ENCODE measurements at places on chromosomes 16 and 17.

- DNase-seq = no peak
Observed at GRCh38 chr17:66612993-66613392, 221.9 kb upstream of the CACNG5 start.

DNA sequence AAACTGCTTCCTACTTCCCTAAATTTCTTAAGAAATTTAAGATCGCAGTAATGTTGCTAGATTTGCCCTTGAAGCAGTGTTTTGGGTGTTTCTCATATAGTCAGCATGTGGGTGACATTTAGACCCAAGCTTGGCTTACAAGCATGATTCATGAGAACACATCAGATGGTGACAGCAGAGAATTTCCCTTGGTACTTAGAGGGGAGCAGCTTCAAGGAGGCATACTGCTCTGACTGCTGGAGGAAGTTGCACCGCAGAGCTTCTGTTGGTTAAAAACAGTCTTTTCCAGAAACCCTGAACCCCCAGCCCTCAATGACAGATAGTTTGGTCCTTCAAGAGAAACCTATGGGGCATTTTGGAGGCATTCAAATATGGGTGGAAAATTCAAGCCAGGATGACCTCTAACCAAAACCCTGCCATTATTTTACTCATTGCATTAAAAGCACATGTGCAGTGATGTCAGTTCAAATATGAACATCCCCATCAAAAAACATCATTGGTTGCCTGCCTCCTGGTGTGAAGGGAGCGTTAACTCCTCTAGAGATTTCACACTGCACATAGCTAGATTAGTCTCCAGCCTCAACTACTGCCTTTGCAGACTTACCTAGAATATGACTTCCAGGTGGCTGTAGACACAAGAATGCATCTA, 201.5 kb upstream of the CACNG5 start:
- DNase-seq = no peak

GRCh38 chr16:53031323-53031942, 21.3 kb downstream of the CHD9NB start:
- no peak for DNase-seq

DNA sequence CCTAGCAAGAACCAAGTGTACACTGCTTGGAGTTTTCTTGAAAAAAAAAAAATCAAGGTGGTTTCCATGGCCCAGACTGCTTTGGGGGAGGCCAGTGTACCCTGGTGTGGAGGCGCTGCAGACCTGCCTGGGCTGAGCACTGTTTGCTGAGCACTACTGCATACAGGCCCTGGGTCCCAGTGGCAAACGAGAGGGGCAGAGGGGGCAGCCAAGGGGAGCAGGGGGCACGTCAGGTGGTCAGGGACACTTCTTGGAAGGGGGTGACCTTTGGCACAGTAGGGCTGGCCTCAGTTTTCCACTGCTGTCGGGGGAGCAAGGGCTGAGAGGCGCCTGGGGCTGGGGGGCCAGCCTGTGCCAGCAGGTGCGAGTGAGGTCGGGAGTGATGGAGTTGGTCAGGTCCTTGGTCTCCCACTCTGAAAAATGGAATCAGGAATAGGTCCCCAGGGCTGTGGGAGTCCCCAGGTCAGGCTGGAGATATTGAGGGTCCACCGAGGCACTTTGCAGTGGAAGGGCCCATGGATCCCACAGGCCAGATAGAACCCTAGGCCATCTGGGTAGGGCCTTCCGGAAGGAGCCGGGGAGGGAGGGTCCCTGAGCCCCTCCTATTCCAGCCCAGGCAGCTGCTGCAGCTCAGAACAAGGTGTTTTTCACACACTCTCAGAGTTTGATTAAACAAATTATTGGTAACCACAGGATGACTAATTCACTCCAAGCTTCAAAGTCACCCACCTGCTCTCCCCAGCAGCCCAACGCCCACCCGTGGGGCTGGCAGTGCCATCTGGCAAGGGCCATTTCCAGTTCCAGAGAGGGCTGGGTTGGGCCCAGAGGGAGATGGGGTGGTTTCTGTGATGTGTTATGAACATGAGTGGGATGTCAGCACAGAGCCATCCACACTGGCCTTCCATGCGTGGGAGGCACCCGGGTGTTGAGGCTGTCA, 3.5 kb downstream of the ZFPM1 start:
- DNase-seq = no peak

DNA sequence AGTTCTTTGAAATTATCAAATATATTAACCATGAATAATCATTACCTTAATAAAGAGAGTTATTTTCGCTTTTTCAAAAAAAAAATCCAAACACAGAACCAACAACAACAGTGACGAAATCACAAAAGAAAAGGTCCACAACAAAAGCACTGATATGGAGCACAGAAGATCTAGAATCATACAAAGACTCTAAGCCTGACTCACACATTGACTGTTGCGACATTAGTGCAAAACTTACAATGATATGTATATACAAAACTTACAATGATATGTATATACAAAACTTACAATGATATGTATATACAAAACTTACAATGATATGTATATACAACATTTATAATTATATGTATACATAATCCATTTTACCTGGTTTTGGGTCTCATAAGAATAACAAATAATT, 117.7 kb downstream of the USP22 start:
- DNase-seq = no peak

GRCh38 chr16:61780161-61780560, 256.1 kb downstream of the CDH8 start:
- no peak for DNase-seq

DNA sequence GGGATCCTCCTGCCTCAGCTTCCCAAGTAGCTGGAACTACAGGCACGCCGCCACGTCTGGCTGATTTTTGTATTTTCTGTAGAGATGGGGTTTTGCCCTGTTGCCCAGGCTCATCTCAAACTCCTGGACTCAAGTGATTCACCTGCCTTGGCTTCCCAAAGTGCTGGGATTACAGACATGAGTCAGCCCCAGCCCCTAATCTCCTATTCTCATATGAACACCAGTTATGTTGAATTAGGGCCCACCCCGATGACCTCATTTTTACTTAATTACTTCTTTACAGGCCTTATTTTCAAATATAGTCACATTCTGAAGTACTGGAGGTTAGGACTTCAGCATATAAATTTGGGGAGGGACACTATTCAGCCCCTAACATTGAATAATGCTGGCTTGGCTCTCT, 49.2 kb downstream of the ZNRF1 start:
- DNase-seq = no peak

DNA sequence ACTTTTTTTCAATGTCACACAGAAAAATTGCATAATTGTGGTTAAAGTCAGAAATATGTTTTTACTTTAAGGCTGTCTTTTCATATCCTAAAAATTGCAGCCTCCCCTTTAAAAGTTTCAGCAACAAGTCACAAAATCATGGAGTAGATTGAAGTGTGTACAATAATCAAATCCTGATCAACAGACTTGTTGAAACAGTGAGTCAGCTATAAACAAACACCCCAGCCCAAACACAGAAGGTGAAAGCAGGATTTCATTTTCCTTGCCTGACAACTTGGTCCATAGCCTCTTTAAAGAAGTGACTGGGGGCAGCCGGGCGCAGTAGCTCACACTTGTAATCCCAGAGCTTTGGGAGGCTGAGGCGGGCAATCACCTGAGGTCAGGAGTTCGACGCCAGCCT, 59.9 kb downstream of the WNT3 start:
- no peak for DNase-seq

DNA sequence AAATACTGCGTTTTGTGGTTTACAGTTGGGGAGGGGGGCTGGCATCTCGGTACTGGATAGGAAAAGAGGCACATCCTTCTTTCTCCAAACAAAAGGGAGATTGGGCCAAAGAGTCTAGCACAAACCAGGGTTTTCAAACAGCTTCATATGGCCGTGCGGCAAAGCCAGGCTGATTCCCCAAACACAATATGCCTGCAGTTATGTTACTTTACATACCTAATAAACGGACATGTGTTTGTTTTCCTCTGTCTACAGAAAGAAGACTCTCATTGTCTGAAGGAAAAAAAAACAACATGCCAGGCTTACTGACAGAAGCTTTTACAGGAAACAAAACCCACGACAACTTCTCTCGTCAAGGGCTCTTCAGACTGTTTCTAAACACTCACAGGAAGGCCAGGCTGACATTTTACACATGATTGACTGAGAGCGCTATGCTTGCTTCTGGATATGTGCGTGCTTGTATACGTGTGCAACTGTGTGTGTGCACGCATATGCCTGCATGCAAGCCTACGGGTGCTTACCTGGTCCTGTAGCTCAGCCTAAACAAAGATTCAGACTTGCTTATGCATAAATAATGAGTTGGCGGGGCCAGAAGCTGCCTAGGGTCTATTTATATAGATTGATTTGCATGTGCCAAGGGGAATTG, 461.0 kb upstream of the C16orf82 start:
- no peak for DNase-seq

- no peak for DNase-seq
Observed at GRCh38 chr17:56499799-56500388, 93.6 kb upstream of the NOG start.

DNA sequence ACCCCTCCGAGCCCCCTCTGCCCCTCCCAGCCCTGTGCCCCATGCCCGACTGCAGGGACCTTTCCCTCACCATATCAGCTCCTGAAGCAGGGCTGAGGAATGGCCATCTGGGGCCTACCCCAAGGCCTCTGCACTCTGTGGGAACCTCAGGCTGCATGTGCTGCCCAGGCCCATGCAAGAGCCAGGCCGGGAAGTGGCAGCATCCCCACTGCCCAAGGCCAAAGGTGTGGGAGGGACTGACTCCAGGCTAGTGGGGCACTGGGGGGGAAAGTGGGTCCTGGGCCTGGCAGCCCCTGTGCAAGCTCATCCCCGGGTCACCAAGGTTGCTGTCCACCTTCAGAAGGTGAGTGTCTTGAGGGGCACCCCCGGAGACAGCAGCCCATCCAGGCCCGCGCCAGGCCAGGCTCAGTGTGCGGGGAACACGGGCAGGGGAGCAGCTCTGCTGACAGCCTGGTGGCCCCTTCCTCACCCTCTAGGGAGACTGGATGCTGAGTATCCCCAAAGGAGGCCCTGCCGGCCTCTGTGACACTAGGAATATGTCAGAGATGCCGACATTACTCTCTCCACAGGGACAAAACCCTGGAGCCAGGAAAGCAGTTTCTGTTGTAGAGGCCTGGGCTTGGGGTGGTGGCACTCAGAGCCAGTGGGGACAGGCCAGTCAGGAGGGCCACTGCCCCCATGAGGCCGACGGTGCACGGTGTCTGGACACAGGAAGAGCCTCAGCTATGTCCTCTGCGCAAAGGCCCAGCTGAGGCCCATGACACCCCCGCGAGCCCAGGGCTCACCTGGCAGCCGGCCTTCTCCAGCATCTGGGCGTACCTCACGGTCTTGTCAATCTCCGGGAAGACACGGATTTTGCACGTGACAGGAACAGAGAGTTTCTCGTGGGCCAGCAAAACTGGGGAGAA, 3.3 kb downstream of the DUS1L start:
- no peak for DNase-seq

GRCh38 chr16:15571557-15571956, 71.4 kb downstream of the MARF1 start:
- no peak for DNase-seq

DNA sequence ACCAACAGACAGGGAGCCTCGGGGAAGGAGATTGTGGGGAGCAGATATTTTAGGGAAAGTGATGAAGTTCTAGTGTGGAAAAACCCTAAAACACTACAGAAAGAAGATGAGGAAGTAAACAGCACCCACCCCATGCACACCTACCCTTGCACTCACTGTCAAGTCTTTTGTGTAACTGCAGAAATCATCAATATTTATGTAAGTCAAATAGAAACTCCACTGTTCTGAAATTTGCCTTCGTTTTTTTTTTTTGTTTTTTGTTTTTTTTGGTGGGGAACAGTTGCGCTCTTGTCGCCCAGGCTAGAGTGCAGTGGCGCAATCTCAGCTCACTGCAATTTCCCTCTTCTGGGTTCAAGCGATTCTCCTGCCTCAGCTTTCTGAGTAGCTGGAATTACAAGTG, 273.4 kb downstream of the CPPED1 start:
- no peak for DNase-seq

DNA sequence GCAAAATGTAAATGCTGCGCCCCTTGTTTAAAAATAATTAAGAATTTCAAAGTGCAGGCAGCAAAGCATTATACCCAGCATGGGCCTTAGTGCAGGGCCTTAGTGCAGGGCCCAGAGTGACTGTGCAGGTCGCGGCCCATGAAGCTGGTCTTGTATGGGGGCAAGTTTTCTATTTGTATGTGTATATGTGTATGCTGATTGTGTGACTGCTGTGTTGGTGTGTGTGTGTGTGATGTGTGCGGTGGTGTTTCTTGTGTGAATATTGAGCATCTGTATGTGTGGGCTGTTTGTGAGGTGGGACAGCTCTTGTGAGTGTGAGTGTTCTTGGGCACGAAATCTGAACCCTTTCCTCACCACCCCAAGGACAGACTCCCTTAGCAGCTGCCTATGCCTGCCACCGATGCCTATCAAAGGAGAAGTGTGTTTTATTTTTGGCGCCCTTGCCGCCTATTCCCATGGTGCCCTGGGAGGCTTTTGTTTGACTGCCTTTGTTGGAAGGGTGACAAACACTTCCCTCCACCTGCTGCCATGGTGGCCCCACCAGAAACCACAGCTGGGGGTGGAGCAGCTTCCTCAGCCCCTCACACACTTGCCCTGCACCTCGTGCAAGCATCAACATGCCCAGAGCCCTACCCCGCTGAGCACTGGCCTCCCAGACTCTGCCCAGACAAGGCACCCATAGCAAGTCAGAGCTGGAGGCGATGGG, 18.0 kb downstream of the CCR7 start:
- no peak for DNase-seq

GRCh38 chr16:8474587-8474986, 115.7 kb downstream of the TMEM114 start:
- no peak for DNase-seq

DNA sequence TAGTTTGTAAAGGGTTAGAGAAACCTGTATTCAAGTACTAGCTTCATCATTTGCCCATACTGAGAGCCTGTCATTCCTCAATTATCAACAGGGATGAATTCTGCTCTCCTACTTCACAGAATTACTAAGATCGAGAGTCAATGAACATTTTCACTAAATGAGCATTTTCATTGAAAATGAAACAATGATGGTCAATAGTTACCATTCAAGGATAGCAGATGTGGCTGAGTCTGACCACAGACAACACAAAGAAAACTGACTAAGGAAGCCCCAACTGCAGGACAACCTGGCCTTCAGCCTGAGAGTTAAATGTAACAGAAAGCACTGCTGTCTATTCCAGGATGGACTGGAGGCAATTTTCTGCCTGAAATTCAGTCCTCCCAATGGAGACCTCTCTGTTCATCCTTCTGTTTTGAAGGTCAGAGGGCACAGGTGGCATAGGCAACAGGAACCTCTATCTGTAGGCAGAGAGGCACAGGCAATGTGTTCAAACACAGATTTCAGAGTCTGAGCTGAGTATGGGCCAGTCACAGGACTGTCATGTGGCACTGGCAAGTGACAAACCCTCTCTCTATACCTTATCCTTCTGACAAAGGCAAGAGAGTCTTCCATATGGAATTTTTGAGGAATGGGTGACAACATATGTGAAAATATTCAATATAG, 19.5 kb downstream of the TRAF4 start:
- DNase-seq = no peak

DNA sequence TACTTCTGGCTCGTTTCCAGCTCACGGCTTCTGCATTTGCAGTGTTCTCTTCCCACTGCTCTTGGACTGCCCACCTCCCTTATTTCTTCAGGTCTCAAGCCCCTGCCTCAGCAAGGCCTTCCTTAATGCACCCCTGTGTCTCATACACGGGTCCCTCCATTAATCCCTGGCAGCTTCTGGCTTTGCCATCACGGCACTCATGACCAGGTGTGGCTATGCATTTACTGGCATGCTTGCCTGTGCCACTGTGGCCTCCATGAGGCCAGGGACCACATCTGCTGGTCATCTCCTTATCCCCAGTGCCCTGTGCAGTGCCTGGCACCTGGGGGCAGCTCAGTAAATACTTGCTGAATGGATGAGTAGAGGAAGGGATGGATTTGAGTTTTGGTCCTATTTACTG, 114.1 kb downstream of the C16orf78 start:
- DNase-seq = no peak
